ENCODE measurements at places on chromosomes 6 and 20.

GRCh38 chr20:5510446-5510845 is 193.7 kb upstream of the PROKR2 start:
- DNase-seq, result no peak

GRCh38 chr20:63112491-63113219 is 103.3 kb downstream of the YTHDF1 start:
- DNase-seq, result no peak

GRCh38 chr6:156832669-156833068 is 55.5 kb downstream of the ARID1B start:
- DNase-seq, result no peak

- DNase-seq, result no peak
These were observed 63.3 kb downstream of the HDGFL1 start for GRCh38 chr6:22632581-22633145.

GRCh38 chr6:31979238-31979898 is 2.5 kb upstream of the C4A start:
- no peak for DNase-seq

DNA sequence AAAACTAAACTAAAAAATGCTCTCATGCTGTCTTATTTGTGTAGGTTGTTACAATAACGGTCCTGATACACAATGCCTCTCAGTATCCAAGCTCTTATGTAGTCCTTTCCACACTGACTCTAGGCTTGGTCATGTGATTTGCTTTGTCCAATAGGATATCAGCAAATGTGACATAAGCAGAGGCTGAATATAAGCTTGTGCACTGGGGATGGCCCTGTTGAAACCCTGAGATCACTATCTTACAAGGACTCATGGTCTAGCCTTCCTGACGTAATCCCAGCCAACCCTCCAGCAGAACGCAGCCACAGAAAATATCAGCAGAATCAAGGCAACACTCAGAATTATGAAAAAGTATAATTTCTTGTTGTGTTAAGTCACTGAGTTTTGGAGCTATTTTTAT is 145.1 kb upstream of the CCN2 start:
- no peak for DNase-seq

- no peak for DNase-seq
These were observed 7.9 kb downstream of the KIAA1755 start for GRCh38 chr20:38252292-38253288.

DNA sequence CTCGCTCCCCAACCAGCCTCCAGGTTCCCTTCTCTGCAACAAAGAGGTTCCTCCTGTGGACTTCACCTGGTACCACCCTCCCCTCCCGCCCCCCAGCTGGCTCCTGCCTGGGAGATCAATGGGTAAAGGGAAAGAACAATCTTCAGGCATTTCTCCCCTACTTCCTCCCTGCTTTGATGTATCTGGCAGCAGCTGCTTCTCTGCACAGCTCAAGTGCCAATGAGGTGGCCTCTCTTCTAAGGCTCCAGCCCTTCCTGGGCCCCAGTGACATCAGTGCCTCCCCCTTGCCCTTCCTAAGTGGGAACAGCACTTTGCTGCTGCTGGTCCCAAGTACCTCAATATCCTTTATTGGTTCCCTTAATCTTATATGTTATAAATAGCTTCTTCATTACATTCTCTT is 23.5 kb downstream of the MOCS1 start:
- DNase-seq, result no peak

DNA sequence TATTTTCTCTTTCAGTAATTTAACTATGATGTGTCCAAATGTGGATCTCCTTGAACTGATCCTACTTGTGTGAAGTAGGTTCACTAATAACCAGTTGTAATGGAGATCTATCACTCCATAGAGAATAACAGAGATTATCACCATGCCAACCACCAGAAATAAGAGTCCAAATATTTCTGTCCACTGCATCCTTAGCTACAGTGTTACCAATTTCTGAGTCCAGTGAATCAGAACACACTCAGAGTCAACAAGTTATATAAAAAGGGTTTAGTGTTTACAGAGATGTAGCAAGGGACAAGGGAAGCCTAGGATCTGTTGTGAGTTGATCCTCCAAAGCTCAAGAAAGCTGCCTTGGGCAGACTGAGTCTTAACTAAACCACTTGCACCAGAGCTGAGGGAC is 882.8 kb downstream of the TBC1D32 start:
- DNase-seq, result no peak

DNA sequence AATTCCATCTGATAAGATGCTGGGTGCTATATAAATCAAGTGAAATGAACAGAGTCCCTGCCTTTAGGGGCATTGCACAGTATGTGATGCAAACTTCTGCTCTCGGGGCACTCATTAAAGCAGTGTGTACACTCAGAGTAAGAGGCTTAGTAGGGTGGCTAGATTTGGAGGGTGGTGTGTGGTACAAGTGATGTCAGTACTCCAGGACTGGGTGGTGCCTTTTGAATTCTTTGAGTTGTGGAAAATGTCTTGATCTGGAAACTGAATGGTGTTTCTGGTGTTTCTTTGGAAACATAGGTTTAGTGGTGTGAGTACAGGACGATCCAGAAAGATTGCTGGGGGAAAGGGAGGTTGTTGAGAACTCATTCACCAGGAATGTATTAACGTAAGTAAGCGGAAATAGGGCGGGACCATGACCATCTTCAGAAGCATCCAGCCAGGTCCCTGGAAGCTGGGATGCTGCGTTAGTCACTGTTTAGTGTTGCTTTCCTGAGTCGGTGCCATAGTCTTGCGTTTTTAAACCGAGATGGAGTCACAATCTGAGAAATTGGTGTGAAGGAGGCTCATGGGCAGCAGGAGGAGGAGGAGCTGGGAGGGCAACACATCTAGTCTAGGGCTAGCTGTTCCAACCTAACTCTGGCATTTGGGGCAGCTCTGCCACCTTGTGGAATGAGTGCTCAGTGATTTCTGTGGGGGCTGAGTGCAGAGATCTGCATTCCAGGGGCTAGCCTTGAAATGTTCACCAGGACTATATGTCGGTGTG is 70.3 kb downstream of the SCAND1 start:
- DNase-seq, result peak; percentile 99

DNA sequence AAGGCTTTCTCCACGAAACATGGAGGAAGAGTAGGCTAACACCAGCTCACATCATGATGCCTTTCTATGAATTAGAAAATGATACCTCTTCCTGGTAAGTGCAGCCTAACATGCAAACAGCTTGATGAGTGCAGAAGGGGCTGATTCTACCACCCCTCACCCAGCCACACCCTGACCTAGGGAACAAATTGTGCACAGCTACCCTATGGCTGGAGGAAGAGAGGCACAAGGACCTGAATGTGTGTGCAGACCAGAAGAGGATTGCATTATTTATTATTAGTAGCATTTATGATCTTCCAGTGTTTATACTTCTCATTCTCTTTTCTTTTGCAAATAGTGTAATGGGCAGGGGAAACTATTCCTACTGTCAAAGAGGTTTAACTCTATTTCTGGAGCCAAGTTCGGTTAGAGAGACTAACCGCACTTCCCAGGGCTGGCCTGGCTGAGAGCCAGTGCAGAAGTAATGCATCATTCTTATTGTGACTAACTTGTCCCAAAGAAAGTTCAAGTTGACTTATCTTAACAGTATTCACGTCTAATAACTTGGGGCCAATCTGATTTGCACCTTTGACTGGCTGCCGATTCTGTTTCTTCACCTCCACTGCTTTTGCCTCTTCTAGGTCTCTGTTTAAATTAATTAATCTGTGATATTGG is 237.5 kb downstream of the CD83 start:
- peak; percentile 91 for DNase-seq

GRCh38 chr20:49765413-49765736 is 47.3 kb upstream of the SLC9A8 start:
- no peak for DNase-seq

DNA sequence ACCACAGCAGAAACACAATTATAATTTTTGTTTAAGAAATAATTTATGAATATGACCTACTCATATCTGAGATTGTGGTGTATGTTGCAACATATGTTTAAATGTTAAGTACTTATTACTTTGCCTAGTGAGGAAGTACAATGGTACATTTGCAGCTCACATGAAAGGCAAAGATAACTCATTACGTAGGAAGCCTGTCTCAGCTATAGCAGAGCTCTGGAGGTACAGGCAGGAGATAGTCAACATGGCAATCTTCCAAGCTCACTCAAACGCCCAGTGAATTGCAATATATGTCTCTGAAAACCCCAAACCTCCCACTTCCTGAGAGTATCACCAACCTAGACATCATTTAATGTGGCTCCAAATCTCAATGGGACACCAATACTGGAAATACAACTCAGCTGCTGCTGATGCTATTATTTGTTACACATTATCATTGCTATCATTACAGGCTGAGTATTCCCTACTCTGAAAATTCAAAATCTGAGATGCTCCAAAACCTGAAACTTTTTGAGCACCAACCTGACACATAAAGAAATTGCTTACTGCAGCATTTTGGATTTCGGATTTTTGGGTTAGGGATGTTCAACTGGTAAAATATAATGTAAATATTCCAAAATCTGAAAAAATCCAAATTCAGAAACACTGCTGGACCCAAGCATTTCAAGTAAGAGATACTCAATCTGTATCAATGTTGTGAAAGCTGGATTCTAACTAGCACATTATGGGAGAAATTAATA is 25.1 kb upstream of the GSTA4 start:
- DNase-seq, result no peak

DNA sequence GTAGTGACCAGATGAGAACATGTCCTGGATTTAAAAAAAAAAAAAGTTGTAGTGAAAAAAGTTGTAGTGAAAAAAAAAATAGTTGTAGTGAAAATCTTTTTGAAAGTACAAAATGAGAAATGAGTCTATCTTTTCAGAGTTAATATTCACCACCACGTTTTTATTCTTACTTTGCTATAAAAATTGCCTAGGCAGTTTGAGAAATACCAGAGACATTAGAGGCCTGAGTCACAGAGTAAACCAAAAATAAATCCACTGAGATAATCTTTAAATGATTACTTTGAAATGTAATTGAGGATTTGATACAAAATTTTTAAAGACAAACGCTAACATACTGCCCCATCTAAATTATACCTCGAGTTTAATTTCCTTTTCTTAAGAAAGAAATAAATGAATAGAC is 101.2 kb upstream of the TIAM2 start:
- DNase-seq, result no peak

DNA sequence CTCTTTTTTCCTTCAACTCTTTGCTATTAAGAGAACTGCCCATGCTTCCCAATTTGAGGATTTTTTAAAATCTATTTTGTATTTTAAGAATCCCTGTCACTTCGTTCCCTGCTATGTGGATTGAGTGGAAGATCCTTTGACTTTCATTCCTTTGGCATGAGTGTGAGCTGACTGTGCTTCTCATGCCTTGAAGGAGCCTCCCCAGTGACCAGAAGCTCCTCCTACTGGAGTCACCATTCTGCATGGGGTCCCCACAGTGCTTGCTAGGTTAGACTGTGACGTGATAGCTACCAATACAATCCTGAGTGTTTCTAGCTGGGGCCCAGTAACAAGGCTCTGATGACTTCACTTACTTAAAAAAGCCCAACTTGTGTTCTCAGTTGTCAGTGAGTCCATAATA is 104.4 kb upstream of the LAMP5 start:
- peak; percentile 82 for DNase-seq

GRCh38 chr6:169566961-169567750 is 134.7 kb downstream of the WDR27 start:
- DNase-seq, result no peak

DNA sequence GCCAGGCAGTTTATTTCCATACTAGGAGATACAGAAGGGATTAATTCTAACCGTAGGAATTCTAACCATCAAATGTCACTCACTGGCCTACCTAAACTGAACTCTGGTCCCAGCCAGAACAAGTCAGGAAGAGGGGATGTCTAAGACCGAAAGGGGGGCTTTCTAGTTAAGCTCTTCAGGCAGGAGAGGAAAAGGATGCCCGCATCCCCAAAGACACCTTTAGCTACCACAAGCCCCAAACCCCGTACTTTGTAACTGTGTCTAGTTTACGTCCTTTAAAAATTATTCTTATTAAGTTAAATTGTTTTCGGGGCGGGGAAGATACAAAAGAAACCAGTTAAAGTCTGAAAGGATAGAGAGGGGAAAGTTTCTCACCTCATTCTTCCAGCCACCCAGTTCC is 1.2 kb upstream of the ZNF76 start:
- DNase-seq, result no peak

DNA sequence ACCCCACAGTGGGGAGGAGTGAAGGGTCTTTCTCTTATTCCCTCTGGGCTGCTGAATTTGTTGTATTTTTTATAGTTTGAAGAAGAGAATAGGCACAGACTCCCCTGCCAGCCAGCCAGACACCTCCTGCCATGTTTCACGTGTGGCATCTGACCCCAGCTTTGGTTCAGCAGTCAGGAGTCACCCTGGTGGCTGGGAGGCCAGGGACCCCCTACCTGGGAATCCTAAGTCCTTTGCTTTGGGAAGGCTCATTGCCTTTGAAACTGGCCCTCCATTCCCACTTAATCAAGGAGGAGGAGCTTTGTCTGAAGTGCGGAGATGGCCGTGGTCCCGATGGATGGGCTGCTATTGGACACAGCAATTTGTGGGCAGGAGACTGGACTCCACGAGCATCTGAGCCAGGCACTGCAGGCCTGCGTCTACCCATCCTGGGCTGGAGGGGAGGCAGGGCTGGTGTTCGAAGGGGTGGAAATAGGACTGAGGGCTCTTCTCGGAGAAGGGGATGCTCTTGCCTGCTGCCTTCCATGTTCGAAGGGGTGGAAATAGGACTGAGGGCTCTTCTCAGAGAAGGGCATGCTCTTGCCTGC is 196.1 kb downstream of the DLL1 start:
- DNase-seq, result no peak

- no peak for DNase-seq
These were observed 27.3 kb upstream of the TCFL5 start for GRCh38 chr20:62888910-62889309.

- no peak for DNase-seq
These were observed 247.6 kb downstream of the DLL1 start for GRCh38 chr6:170043150-170043819.

DNA sequence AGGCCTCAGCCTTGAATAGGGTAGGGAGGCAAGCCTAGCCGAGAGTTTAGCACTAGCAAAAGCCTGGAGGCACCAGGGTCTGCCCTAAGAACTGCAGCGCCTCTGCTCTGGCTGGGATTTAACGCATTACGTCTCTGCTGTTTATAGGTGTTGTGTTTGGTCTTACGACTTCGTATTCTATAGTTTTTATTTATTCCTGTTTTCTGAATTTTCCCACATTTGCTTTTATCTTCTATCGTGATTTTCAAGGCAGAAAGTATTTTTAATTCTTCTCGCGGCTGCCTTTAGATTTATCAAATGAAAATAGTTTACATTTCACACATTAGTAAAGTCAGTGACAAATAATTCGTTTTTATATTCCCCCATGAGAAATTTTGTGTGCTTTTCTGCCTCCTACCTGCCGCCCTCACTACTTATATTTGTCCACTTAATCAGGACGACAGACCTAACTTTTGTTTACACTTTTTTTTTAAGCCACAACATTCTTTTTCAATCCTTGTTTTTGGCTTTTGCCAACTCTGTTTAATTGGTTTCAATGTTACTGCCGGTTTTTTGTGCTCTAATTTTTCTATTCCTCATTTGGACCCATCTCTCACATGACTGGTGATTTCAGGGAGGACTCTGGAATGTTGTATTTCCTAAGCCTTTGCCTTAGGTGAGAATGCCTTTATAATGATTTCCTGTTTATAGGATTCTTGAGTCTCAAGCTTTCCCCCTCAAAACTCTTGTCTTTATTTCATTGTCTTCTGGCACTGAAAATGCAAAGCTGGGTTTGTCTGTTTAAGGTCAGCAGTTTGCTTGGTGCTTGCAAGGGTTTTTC is 1.3 kb upstream of the LZTS3 start:
- DNase-seq, result no peak
